Stimulated activated CD8-positive, alpha-beta memory T cell treated with anti-CD3 and anti-CD28 coated beads, Interleukin-4, amount 100 ng/mL, for 1 hour (primary cell): ENCODE measurements at places on chromosomes 6 and 20.

- no peak for DNase-seq
These were observed 14.0 kb upstream of the GRM4 start for GRCh38 chr6:34159844-34160243.

GRCh38 chr6:74073999-74074398 lies 378.0 kb downstream of the CD109 start:
- no peak for DNase-seq

DNA sequence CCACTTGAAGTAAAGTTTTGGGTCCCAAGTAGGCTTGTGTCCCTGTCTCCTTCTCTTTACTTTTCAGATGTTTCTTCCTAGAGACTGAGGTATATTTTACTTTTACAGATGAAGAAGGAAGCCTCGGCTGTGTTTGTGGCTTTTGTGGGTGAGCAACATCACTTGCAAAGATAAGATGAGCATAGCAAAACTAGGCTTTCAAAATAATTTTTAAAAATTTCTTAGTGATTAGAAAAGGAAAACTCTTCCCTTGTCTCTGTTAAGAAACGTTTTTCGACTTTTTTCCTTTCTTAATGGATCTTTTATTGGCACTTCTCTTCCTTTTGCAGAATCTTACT lies 7.6 kb downstream of the PTPN1 start:
- DNase-seq = no peak

GRCh38 chr20:16711661-16712258 lies 18.1 kb upstream of the SNRPB2 start:
- DNase-seq = no peak

DNA sequence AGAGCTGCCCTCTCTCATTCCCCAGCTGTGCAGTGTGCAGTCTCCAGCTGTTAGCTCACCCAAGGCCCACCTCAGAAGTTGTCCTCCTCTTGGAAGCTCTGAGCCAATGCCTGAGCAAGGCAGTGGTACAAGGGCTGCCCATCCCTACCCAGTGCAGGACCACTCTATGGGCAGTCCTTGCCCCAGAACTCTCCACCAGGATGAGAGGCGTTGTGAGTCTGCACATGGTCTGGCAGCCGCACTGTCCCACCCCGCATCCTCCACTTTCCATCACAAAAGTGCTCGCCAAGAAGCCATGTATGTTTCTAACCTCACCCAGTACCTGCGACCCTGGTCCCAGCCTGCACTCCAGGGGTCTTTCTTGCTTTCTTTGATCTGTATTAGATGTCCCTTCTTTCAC lies 175.1 kb upstream of the PMEPA1 start:
- DNase-seq = no peak

GRCh38 chr6:95091823-95092436 lies 485.4 kb upstream of the MANEA start:
- no peak for DNase-seq

GRCh38 chr6:169846286-169847056 lies 95.0 kb downstream of the ERMARD start:
- no peak for DNase-seq

DNA sequence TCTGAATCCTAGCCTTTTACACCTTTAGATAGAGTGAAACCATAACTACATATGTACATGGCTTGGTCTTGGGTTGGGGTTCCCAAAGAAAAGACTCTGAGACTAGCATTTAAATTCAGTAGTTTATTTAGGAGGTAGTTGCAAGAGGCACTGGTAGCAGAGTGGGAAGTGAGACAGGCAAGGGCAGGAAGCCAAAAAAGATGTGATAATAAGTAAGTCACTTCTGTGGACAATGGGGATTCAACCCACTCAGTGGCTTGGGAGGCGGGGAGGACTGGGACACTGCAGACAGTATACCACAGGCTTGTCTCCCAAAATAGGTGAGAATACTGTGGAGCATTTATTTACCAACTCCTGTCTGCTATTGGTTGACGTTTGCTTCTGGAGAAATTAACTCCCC lies 131.9 kb downstream of the SLC24A3 start:
- DNase-seq = no peak

- no peak for DNase-seq
These were observed 195.6 kb downstream of the HDGFL1 start for GRCh38 chr6:22765015-22765414.

- no peak for DNase-seq
These were observed 18.0 kb downstream of the C6orf52 start for GRCh38 chr6:10676403-10676802.

GRCh38 chr6:53924277-53924676 lies 129.5 kb downstream of the LRRC1 start:
- DNase-seq = no peak

GRCh38 chr20:44828640-44829039 lies 18.3 kb upstream of the RIMS4 start:
- DNase-seq = no peak

DNA sequence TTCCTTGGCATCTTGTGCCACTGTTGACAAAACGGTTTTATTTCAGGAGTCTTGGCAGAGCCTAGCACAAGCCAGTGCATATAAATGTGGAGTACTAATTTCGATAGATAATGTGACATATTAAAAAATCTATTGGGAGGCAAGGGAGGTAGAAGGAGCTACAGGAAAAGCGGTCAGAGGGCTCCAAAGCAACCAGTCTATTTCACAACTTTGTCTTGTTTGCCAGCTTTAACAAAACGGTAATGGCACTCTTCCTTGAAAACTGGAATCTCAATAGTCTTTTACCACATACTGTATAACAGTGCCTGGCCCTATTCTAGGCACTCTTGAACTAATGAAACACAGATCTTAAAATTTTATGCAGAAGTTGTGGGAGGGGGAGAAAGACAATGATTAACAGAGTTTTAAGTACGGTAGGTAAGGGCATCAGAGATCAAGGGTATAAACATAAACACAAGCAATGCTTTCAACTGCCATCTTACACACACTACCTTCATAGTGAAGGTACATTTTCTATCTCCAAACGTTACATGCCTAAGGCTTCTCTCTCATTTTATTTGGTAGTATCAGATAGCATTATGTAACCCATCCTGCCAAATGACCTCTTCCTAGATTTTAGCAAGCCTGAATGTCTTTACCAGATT lies 33.5 kb upstream of the SYNCRIP start:
- DNase-seq = no peak

DNA sequence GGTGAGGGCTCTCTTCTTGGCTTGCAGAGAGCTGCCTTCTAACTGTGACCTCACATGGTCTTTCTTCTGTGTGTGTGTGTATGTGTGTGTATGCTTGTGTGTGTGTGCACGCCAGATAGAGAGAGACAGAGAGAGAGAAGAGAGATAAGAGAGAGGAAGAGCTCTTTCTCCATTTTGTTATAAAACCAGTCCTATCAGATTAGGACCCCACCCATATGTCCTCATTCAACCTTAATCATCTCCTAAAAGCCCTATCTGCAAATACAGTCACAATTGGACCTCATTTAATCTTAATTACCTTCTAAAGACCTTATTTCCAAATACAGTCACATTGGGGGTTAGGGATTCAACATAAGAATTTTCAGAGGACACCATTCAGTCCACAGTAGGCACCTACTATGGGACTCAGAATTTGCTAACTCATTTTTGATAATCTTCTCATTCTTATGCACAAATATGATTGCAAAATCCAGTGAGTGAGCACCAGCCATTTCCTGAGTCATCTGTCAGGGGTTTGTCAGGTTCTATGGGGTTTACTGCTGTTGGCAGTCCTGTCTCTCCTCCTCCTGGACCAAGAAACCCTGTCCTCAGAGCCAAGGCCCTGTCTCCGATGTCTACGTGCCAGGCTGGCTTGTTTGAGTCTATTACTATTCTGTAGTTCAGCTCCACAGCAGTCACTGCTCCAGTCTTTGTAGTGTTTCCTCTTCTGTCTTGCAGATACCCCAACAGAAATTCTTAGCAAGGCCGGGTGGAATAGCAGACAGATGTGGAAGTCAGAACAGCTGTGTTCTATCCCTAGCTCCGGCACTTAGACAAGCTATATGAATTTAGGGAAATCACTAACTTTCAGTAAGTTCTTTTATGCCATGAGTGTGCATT lies 59.0 kb upstream of the FAM184A start:
- no peak for DNase-seq

GRCh38 chr6:158707120-158707820 lies 57.4 kb downstream of the SYTL3 start:
- no peak for DNase-seq

DNA sequence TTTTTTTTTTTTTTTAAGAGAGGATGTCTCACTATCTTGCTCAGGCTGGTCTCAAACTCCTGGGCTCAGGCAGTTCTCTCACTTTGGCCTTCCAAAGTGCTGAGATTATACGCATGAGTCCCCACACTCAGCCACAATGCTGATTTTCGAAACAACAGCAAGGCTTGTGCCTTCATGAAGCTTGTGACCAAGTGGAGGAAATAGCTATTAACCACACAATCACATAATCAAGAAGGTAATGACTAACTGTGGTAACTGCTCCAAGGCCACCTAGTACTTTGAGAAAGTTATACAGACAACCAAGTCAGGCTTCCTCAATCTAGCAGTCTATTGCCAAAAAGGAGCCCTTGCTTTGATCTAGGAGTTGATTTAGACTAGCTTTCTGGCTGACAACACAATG lies 46.3 kb downstream of the SOD2 start:
- DNase-seq = no peak

- DNase-seq = no peak
These were observed 347.0 kb downstream of the BTBD3 start for GRCh38 chr20:12264711-12265110.

GRCh38 chr6:129276986-129277385 lies 394.0 kb downstream of the LAMA2 start:
- no peak for DNase-seq

- no peak for DNase-seq
These were observed 80.5 kb downstream of the PRSS35 start for GRCh38 chr6:83592770-83593394.

DNA sequence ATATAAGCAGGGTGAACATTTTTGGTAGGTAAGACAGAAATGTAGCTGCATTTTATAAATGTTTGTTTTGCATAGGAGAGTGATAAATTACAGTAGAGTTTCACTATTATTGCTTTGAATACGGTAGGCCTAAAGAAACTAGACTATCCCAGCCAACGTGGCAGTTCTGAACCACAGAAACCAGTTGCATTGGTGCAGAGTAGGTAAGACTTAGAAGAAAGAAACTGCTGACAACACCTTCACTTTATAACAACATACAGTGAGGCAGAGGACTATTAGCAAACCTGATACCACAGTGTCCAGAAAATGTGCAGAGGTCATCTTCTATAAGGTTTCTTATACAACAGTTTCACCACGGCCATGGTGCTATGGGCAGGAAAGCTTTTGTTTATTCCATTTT lies 566.1 kb downstream of the KIF16B start:
- DNase-seq = no peak

DNA sequence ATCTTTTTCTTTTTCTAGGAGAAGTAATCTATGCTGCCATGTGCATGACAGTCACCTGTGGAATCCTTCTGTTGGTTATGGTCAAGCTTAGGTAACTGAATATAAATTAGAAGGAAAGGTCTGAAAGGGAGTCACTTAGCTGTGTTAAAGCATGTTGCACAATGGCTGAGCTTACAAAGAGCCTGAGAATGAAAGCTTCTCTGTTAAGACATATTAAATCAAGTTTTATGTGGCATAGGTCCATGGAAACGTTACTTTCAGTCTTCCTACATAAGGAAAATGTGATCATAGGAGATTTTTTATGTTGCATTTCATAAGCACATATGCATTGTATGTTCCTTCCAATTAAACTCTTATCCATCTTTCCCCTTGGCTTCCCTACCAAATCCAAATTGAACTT lies 72.1 kb downstream of the GFRAL start:
- no peak for DNase-seq

DNA sequence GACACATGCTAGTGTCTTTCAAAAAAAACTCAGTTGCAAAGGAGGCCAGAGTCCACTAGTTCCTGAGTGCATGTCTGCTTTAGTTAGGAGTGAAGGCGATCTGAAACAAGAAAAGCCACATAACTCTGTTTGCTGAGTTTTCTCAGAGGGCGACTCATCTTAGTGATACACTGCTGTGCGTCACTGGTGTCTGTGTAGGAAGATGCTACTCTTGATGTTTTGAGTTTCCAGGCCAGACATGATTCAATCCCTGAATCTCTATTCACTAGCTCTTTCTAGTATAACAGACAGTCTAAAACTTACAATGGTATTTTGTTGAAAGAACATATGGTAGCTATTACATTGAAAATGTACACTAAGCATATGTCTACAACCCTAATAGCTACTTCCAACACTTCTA lies 60.9 kb downstream of the GFRAL start:
- no peak for DNase-seq

GRCh38 chr6:117496383-117496990 lies 14.0 kb downstream of the DCBLD1 start:
- DNase-seq = no peak

DNA sequence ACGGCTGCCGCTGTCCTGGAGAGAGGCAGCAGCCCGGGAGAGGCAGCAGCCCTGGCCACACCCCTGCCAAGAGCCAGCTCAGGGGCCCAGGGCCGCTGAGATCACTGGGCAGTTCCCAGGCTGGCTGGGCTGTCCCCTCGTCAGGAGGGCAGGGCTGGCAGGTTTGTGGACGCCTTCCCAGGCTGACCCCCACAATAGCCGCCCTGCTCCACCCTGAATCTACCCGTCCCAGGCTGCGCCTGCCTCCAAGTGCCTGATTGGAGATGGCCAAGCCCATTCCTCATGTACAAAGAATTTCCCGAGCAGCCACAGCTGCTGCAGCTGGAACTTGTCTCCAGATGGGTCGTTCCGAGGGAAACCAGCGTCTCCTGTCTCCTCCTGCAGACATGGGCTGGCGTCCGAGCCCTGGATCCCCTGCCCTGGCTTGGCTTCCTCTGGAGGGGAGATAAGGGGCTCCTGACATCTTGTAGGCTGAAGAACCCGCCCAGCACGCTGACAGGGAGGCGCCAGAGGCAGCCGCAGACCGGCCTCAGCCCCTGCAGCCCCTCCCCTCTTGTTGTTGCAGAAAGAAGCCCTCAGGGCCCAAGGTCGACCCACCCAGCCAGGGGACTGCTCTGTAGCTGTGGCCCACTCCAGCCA lies 9.4 kb upstream of the GATA5 start:
- no peak for DNase-seq

DNA sequence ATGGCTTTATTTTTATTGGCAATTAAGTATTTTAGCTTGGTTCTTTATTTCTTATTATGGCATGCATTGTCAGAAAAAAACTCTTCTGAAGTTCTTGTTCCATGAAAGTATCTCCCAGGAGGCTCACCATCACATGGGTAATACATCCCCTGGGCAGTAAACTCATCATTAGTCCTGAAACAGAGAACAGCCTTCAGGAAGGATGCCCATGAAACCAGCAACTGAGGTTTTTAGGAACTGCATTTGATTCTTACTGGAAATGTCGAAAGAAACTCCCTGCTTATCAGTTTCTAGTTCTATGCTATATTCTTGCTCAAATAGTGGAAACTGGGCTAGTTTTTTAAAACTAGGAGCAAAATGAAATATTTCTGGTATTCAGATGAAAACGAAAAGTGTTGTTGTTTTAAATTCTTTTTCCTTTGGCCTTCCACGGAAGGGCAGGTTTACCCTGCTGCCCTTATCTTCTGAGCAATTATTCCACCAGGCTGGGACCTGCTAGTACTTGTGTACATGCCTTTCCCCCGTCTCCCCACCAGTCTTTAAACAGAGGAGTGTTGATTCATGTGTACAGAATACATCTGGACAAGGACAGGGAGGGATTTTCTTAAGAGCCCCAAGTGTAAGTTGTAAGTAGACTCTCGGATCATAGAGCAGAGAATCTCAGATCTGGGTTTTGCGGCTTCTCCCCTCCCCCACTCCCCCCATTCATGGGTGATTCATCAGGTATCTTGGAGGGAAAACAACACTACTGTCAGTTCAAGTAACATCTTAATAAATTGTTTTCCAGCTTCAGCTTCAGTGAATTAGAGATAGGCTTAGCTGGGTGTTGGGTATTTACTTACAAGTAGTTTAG lies 81.5 kb downstream of the RTN4IP1 start:
- no peak for DNase-seq
